Spinal cord (tissue), 10 donors: ENCODE measurements at places on chromosomes 16 and 17. TPM values are rescaled to one million over a fixed set of nuclear protein-coding genes. Genes with fewer than 3 reads are reported as not detected.

Gene UTS2R
- 0.32 TPM for polyA plus RNA-seq

Gene RAB34
- polyA plus RNA-seq: 58.8 TPM

Gene CACNB1
- 41.8 TPM for polyA plus RNA-seq

Gene HS3ST3B1
- polyA plus RNA-seq: 7.1 TPM
